ENCODE measurements at places on chromosomes 5 and 9.

DNA sequence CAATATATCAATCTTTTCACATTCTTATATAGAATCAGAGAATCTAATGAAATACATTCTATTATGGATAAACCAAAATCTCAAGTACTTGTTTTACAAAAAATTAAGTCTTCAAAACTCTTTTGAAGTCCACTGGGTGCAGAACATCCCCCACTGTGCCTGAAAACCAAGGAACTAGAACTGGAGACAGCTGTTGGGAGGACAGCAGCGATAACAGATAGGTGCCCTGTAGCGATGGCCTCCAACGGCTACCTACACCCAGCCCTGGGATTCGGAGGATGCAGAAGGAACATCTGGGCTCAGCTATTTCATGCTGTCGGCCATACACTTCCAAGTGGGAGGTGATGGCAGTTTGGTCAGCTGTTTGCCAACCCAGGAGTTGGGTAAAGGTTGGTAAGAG lies 129.3 kb upstream of the LHFPL2 start:
- DNase-seq: no peak

DNA sequence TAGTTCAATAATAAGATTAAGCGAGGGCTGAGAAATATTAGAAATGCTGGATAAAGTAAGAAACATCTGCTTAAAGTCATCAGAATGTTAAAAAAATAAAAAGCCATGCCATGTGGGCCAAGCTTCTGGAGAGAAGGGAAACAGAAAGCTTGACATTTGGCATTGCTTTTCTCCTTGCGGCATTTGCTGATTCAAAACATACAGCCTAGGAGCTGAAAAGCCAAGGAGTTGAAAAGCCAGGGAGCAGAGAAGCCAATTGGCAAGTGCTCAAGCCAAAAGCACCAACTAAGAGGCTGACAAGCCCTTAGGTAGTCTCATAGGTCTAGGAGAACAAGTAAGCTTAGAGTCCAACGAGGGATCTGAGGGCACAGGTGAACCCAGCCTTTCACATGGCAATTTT lies 754.3 kb downstream of the TLE4 start:
- no peak for DNase-seq

DNA sequence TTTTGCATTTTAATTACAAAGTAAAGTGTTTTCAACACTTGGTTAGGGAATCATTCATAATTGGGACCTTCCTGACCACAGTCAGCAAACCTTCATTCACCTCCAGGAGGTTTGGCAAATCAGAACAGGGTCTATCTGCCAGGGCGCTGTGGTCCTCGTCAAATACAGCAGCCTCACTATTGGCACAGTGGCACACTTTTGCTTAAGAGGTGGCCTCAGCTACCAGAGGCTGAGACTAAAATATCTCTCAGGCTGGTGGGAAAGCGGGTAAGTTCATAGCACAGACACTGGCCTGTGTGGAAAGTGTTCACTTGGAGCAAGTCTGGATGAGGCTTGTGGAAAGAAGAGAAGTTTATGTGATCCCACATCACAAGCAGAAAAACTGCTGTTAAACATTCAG lies 268.6 kb upstream of the DAPK1 start:
- DNase-seq: no peak

DNA sequence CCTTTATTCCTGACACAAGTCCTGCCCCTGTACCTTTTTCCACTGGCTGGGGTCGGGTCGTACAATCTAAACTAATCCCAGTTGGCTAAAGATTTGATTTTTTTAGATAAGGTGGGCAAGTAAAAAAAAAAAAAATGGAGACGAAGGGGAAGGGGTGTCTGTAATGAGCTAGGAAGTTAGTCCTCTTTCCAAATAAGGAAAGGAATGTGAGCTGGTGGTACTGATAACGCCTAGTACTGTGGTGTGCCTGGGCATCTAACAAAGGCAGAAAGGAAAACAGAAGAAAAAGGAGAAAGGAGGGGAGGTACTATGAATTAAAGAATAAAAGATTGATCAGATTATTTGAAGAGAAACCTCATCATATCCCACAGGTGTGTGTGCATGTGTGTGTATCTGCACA lies 21.3 kb downstream of the PRDM9 start:
- DNase-seq: no peak

GRCh38 chr9:88628811-88629210 lies 93.8 kb downstream of the NXNL2 start:
- no peak for DNase-seq

GRCh38 chr9:131421691-131422090 lies 27.8 kb downstream of the PRRC2B start:
- DNase-seq: no peak

DNA sequence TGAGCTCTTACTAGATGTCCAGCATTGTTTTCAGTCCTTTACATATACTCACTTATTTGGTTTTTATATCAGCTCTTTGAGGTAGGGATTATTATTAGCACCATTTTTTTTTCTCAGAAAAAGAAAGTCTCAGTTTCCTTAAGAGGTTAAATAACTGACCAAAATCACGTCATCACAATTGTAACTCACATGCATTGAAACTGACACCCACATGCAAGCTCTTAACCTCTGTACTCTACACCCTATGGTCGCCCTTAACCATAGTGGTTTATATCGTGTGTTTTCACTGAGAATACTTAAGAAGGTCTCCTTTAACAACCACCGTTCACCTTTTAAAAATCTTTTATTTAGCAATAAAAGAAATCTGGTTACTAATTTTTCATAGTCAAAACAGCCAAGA lies 61.0 kb downstream of the PRDM6 start:
- DNase-seq: no peak

DNA sequence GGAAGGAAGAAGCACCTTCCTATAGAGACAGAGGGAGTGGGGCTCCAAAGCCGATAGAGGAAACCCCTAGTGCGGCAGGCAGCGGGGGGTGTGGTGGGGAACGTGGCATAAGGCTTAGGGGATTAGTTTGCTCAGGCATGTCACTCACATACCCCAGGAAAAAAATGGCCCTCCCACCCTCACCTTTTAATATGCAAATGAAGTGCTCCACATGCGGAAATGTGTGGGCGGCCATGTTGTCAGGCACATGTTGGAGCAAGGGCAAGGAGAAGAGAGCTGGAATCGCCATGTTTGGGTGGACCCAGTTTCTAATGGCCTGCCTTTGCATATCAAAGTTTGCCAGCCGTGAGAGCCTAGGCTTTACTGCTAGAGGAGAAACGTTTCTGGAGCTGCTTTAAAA lies 758.8 kb downstream of the NR2F1-AS1 start:
- DNase-seq: no peak

- no peak for DNase-seq
Measured at GRCh38 chr5:60538426-60538825, 161.5 kb downstream of the DEPDC1B start.

DNA sequence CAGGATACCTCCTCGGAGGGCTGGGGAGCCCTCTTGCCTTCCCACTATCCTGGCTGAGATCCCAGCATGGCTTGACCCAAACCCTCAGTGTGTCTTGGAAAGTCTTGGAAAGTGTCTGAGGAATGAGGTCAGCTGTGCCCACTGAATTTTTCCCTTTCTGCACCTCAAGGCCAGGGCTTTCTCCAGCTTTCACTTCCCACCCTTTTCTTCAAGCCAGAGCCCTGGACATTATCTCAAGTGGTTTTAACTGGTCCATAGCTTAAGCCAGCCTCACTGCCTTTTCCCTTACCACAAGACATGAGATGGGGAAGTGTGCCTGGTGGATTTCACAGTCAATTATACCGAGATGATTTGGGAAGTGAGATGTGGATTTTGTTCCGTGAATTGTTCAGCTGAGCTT lies 35.7 kb upstream of the LHX2 start:
- DNase-seq: no peak
